ENCODE measurements at places on chromosomes 16 and 17. TPM values are rescaled to one million over a fixed set of nuclear protein-coding genes. Genes with fewer than 3 reads are reported as not detected.

DNA sequence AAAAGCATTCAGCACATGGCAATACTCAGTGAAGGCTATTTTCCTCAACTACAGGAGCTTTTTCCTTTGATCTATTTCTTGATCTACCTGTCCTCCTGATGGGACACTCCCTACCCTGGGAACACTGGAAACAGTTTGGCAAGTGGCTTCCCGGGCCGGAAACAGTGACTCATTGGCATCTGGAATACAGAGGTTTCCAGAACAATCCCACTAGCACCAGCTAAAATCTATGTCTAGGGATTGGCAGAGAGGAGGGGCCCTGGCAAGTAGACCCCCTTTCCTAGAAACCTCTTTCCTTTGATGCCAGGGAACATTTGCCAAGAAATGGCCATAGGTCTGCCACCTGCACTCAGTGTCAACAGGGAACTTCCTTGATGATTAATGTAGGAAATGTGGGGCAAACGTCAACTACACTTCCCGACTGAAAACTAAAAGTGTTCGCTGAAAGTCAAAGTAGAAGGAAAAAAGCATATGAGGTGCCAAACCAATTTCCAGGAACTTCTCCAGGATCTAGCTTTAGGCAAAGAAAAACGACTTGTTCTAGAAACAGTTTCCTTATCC is 30.4 kb upstream of the FBXW10B start:
- H3K4me3 ChIP-seq, result peak overlapping the region; percentile 79
- peaks cover 42% of the 10 kb centered on the region for H3K4me1 ChIP-seq
- H3K27me3 ChIP-seq, result no peaks in the 10 kb centered on the region

- H3K36me3 ChIP-seq, result peaks cover 10% of the 10 kb centered on the region
- H3K4me3 ChIP-seq, result no peak overlapping the region
- H3K4me1 ChIP-seq, result peaks cover 19% of the 10 kb centered on the region
- no peak for DNase-seq
These were observed 20.5 kb downstream of the SLC7A6 start for GRCh38 chr16:68284847-68285246.

DNA sequence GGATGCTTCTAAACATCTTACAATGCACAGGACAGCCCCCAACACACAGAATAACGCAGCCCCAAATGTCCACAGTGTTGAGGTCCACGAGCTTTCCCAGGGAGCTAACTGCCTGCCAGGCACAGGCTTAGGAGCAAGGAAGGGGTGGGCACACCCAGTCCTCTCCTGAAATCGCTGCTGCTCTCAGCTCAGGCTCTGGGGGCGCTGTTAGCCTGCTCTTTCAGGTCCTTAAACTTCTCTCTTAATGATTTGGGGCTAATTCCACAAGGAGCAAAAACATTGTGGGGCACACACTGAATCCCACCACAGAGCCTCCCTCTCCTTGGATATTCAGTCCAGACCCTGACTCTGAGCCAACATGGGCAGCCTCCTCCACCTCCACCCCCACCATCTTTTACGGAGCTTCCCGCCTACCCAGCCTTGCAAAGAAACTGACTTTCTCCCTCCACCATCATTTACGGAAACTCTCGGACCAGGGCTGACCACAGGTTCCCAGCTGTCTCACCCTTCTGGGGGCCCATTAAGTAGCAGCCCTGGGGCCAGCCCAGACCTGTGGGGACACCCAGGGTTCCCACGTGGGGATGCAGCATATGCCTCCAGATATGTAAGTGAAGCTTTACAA is 1.1 kb downstream of the CD300H start:
- H3K4me1 ChIP-seq, result peaks cover 14% of the 10 kb centered on the region
- no peaks in the 10 kb centered on the region for H3K36me3 ChIP-seq
- no peak overlapping the region for H3K4me3 ChIP-seq
- peak; percentile 64 for DNase-seq
- no peak overlapping the region for H3K27ac ChIP-seq
- H3K27me3 ChIP-seq, result peaks cover 34% of the 10 kb centered on the region

Gene HLF
- 0.66 TPM for total RNA-seq

Gene NOD2
- not detected for total RNA-seq

DNA sequence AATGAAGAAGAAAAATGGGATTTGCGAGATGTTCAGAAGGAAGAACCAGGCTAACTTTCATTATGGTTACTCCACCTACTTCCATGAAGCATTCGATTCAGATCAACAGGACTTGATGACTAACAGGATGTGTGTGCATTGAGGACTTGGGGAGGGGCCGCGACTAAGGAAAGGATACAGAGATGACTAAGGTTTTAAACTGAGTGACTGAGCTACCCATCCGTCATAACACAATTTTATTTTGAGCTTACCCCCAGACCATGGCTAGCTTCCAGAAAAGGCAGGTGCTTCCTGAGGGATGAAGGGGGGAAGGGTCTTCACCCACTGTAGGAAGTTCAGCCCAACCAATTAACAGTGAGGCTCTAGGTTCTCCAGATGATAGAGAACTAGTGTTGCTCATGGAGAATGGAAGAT is 2.5 kb upstream of the CDYL2 start:
- peak overlapping the region; percentile 23 for H3K4me3 ChIP-seq
- H3K27me3 ChIP-seq, result no peaks in the 10 kb centered on the region
- no peaks in the 10 kb centered on the region for H3K36me3 ChIP-seq
- peak overlapping the region; percentile 92 for H3K27ac ChIP-seq
- DNase-seq, result peak; percentile 82
